Left colon (tissue), 2 donors: ENCODE measurements at places on chromosomes 7 and 10. TPM values are rescaled to one million over a fixed set of nuclear protein-coding genes. Genes with fewer than 3 reads are reported as not detected.

ENTPD1 gene
- total RNA-seq: 5.8 TPM

AP1S1 gene
- total RNA-seq: 84.8 TPM

CPEB3 gene
- 9.9 TPM for total RNA-seq

ZCWPW1 gene
- total RNA-seq: 1.2 TPM

TMEM273 gene
- 8.4 TPM for total RNA-seq

THSD7A gene
- total RNA-seq: 1.7 TPM

DNA sequence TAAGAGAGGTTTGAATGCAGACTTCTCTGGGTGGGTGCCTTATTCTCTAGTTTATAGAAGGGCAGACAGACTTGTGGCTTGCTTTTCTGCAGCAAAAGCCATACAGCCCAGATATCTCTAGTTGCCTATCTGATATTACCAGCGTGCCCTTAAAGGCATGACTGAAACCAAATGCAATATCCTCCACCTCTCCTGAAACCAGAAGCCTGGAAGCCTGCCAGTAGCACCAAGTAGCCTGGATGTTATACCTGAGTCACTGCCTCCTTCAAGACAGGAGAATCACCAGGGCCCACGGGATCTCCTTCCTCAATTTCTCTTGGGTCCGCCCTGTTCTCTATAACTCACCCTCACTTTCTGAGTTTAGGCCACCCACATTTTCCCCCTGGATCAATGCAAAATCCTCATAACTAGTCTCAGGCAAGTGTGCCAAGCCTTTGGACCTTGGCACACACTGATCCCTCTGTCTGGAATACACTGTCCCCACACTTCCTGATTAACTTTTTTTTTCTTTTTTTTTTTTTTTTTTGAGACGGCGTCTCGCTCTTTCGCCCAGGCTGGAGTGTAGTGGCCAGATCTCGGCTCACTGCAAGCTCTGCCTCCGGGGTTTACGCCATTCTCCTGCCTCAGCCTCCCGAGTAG is 638.4 kb downstream of the GALNT17 start:
- no peak for DNase-seq

GRCh38 chr7:10128748-10129147 is 844.9 kb upstream of the PHF14 start:
- DNase-seq: no peak

GRCh38 chr7:157402911-157403534 is 66.2 kb downstream of the DNAJB6 start:
- DNase-seq: no peak

DNA sequence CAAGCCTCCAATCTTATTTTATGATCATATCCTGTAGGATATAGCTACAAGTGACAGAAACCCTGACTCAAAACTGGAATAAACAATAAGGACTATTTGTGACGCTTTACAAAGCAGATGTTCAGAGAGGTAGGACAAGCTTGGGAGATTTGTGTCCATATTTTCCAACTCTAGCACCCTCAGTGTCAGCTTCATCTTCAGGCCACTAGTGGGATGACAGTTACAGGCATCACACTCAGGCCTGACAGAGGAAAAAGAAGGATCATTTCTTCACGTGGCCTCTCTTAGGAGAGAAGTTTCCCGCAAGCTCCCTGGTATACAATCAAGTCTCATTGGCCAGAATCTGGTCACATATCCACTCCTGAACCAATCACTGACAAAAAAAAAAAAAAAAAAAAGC is 74.4 kb downstream of the PPP1R3C start:
- no peak for DNase-seq

GRCh38 chr10:104351919-104352318 is 1.7 kb upstream of the CFAP58 start:
- DNase-seq: no peak

DNA sequence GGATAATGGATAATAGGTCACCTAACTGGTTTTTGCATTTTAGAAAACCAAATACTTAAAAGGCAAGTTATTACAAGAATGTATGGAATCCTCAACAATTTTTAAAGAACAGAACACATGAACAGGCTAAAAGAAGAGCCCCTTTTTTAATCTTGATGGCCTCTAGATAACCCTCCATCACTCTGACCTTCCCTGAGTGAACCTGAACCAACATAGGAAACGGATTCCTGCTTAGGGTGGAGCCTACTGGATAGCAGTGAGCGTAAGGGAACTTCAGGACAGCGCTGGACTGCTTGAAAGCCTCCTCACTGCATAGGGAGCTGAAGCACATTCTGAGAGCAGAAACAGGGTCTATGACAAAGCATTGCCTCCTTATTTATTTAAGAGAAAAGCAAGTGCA is 20.5 kb downstream of the TRPV5 start:
- no peak for DNase-seq

DNA sequence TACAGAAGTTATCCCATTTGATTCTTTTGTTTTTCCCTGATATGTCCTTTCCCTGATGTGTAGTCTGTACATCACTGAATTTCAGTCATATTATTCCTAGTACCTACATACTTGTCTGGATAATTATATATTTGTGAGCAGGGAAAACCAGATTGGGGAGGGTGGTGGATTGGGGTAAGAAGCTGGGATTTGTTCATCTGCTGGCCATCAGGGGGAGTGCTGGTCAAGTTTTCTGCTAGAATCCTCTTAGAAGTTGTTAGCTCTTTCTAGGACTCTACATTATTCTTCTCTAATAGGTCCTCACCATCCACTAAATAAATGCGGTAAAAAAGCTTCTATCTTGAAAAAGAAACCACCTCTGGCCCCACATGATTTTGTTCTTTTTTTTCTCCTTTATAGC is 232.7 kb upstream of the TAC1 start:
- no peak for DNase-seq

GRCh38 chr7:143514995-143515735 is 37.5 kb downstream of the TAS2R41 start:
- DNase-seq: no peak

DNA sequence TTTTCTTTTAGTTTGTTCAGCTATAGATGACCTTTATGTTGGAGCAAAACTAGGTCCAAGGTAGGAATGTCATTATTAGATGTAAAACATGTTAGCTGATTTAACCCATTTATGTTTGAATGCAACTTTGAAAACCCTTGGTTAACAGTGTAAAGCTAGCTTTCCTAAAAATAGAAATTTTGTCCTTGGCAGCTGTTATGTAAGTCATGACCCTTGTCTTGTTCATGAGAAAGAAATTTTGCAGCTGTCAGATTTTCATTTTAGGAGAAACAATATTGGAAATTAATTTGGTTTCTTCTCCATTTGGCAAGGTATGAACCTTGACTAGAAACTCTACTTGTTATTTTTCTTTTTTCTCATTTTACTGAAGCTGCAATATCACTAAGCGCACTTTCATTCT is 23.9 kb upstream of the CCAR1 start:
- DNase-seq: no peak

DNA sequence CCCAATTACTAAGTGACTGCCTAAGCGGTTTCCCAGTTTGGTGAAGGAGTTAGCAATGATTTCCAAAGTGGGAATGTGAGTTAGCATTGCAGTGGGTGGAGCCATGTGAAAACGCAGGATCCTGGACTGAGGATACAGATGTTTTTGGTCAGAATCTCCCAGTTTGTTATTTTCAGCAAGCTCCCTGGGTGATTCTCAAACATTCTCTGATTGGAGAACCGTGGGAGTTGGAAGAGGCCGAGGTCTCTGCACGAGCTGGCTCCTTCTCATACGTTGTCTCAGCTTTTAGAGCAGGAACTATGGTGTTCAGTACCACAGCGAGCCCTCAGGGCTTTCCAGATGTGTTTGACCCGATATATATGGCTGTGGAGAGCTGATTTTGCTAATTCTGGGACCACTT is 396.5 kb upstream of the NPVF start:
- DNase-seq: no peak

DNA sequence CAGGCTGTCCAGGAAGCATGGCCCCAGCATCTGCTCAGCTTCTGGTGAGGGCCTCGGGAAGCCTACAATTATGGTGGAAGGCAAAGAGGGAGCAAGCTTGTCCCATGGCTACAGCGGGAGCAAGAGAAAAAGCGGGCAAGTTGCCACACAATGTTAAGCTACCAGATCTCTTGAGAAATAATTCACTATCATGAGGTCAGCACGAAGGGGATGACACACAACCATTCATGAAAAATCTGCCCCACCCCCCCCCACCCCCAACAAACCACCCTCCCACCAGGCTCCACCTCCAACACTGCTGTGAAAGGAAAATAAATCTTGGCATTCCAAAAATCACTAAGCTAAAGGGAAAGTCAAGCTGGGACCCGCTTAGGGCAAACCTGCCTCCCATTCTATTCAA is 545.8 kb upstream of the NRP1 start:
- DNase-seq: no peak
